ENCODE measurements at places on chromosomes 16 and 17.
A peak's percentile ranks its signal among the peaks of the same experiment; 100 is the strongest.

DNA sequence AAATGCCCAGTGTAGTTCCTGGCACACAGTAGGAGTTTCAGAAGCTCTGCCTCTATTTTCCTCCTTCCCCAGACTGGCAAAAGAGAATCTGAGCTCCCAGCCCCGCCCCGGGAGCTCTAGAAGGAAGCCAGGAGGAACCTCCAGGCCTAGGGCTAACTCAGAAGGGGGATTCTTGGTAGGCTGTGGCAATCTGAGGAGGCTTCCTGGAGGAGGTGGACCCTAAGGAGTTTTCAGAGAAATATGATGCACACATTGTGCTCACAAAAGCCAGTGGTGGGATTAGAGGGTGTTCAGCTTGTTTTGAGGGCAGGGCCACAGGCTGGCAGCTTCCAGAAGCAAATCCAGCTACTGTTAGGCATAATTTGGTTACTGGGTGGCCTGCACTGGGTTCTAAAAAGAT lies 10.0 kb downstream of the ADGRG1 start:
- DNase-seq = no peak

DNA sequence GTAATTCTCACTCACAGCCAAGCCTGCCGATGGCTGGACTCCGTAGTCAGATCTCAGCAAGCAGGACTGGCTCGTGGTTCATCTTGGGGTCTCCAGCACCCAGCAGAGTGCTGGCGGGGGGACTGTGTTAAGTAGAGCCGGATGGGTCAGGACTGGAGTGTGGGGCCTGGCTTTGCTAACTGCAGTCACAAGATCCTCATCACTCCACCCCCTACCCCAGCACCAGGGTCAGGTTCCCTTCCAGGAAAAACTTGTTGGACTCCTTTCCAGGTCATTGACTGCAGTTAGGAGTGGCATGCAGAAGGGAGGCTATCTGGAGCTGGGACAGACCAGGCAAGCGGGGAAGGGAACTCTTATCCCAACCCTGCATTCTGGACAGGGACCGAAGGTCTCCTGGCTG lies 6.0 kb downstream of the CIITA start:
- no peak for DNase-seq

DNA sequence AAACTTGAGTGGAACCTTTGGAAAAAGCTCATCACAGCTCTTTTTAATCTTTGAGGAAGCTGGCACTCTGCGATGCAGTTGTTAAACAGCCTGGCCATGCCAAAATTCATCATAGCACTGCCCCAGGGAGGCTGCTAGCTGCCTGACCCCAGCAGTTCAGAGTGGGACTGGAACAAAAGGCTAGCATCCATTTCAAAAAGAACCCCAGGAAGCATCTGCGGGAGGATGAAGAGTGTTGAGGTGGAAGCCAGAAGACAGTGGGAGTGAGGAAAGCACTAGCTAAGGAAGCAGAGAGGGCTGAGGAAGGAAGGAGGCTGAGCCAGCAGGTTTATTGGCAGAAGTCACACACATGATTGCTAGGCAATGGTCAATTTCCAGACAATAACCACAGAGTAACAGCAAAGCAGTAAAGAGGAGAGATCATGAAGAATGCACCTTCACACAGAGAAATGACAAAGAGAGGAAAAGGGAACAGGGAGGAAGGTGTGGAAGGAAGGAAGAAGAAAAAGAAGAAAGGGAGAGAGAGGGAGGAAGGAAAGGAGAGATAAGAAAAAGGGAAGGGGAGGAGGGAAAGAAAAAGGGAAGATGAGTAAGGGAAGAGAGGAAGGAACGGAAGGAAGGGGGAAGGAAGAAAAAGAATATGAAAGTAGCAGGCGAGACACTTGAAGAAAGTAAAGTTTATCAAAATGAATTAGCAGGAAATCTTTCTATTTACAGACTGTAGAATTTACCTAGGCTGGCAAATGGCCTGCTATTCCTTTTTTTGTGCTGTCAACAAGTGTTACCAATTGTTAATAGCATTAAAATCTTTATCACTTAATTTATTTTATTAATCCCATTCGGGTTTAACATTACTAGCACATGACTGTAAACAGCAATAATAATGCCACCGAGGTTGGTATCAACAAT lies 270.0 kb upstream of the PSMD7 start:
- DNase-seq = no peak

DNA sequence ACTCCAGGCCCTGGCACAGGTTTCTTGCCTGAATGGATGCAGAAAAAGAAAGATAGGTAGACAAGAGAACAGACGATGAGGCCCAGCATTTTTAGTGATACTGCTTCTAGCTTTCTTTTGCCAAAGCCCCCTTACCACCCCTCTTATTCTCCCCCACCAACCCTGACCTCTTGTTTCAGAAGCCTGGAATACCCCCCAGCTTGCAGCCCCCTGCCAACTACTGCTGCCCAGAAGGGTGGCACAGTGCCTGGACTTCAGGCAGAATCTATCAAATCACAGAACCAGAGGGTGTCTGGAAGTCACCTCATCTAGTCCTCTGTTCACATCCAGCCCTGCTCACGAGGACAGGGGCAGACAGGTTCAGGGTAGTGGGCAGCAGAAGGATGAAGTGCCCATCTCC lies 35.6 kb downstream of the NEUROD2 start:
- DNase-seq = no peak

GRCh38 chr16:51813609-51814008 lies 662.5 kb upstream of the SALL1 start:
- no peak for DNase-seq

GRCh38 chr17:61387011-61387410 lies 12.6 kb upstream of the TBX2 start:
- DNase-seq = no peak

- no peak for DNase-seq
Measured at GRCh38 chr17:79109584-79109983, 35.0 kb downstream of the ENGASE start.

GRCh38 chr16:49969091-49970030 lies 55.7 kb upstream of the CNEP1R1 start:
- no peak for DNase-seq

- no peak for DNase-seq
Measured at GRCh38 chr17:4747847-4748246, 8.1 kb upstream of the CXCL16 start.

GRCh38 chr17:16304830-16305229 lies 48.4 kb downstream of the CENPV start:
- peak; percentile 45 for DNase-seq

GRCh38 chr16:12336141-12336540 lies 359.6 kb downstream of the SNX29 start:
- no peak for DNase-seq

DNA sequence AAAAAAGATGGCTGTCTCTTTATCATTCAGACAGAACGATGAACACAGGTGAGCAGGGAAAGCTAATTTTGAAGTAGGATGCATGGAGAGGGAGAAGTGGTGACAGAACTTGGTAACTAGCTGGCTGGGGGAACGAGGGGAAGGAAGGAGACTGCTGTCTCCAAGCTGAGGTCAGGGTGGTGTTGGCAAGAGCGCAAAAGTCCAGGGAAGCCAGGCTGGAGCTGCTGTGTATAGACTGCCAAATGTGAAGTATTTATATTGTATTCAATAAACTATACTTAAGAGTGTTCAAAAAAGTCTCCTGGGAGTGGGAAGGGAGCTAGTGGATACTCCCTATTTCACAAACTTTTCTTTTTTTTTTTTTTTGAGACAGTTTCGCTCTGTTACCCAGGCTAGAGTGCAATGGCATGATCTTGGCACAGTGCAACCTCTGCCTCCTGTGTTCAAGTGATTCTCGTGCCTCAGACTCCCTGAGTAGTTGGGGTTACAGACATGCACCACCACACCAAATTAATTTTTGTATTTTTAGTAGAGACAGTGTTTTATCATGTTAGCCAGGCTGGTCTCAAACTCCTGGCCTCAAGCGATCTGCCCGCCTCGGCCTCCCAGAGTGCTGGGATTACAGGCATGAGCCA lies 8.2 kb downstream of the TMEM106A start:
- no peak for DNase-seq

GRCh38 chr16:65083164-65083857 lies 38.6 kb downstream of the CDH11 start:
- peak; percentile 36 for DNase-seq

DNA sequence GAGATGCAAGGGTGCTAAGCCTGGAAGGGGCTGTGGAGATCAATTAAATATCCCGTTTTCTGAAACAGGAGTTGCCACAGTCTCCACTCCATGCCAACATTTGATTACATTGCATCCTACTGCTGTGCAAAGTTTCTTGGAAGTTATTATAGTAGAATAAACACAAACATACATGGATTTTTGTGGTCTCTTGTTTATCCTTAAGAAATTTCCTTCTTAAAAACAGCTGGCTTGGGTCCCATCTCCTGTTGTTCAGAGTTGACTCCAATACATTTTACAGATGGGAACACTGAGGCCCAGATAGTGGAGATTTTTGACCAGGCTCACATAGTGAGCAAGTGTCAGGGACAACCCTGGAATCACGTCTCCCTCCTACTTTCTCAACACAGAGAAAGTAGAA lies 124.0 kb upstream of the ADAMTS18 start:
- no peak for DNase-seq

DNA sequence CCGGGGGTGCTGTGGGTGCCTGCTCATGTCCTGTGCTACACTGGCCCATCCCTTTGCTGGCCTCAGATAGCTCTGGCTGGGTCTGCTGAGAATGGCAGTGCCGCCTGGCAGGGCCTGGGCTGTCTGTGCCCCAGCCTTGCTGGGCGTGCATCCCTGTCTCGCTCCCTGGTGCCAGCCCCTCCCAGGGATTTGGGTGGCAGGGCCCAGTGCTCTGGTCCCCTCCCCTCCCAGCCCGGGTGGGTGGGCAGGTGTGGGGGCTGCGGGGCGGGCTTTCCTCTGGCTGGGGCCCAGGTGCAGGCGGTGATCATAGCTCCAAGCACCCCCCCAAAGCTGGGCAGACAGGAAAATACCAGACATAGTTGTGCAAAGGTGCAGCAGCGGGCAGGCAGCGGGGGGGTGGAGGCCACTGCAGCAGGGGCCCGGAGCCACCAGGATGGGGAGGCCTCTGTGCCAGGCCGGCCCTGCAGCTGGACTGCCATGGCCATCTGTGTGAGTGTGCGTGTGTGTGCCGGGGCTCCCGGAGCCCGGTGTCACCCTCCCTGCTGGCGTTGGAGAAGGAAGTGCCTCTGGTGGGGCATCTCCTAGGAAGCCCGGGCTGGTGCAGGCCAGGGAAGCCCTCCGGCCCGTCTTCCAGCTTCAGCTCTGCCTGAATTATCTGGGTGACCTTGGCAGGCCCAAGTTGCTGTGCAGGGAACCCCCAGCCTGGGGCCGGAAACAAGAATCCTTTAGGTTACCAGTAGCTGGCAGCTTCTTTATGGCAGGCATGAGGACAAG lies 7.4 kb downstream of the GLIS2 start:
- DNase-seq = no peak

- DNase-seq = peak; percentile 58
Measured at GRCh38 chr16:84544031-84544773, 39.7 kb upstream of the MEAK7 start.

GRCh38 chr16:5054876-5055865 lies 10.6 kb downstream of the C16orf89 start:
- no peak for DNase-seq

GRCh38 chr16:30115238-30115637 lies 1.9 kb upstream of the GDPD3 start:
- no peak for DNase-seq

DNA sequence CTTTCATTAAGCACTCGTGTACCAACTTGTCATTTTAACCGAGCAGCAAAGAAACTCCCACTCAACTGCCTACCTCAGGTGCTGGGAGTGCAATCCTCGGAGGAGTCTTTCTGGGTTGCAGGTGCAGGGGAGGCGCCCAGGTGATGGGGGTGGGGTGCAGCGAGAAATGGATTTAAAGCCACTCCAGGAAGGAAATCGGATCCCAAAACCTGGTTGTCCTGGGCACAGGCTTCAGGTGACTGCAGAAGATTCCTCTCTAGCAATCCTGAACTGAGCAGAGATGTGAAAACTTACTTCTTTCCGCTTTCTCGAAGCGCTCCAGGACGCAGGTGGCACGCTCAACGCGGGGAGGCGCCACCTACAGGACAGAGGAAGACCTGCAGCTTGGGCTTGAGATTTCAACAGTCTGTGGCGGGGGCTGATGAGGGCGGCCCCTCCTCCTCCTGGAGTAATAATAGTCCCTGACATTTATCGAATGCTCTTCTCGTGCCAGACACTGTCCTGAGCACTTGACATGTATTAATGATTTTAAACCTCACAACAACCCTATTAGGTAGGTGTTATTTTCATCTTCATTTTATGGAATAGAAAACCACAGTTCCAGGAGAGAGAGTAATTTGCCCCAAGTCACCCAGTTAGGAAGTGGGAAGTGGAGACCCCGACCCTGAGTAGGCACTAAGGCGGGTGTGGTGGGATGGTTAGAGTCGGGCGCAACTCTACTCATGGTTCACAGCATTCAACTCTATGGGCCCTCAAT lies 27.2 kb upstream of the SKAP1 start:
- DNase-seq = peak; percentile 48

DNA sequence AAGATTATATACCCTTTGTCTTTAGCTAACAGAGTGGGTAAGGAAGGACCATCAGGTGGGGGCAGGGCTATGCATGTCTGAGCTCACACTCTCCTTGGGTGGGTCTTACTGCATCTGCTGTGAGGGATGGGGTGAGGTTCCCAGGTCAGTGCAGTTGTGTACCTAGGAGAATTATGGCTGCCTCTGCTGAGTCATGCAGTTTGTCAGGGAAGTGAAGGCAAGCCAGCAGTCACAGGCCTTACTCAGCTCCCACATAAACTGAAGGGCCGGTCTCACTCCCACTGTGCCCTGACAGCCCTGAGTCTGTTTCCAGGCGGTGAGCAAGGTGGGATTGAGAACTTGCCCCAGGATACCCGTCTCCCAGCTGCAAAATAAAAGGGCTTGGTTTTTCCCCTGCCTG lies 328.6 kb downstream of the MAP2K6 start:
- no peak for DNase-seq

- DNase-seq = peak; percentile 49
Measured at GRCh38 chr17:81173762-81174155, 7.7 kb upstream of the AATK start.

DNA sequence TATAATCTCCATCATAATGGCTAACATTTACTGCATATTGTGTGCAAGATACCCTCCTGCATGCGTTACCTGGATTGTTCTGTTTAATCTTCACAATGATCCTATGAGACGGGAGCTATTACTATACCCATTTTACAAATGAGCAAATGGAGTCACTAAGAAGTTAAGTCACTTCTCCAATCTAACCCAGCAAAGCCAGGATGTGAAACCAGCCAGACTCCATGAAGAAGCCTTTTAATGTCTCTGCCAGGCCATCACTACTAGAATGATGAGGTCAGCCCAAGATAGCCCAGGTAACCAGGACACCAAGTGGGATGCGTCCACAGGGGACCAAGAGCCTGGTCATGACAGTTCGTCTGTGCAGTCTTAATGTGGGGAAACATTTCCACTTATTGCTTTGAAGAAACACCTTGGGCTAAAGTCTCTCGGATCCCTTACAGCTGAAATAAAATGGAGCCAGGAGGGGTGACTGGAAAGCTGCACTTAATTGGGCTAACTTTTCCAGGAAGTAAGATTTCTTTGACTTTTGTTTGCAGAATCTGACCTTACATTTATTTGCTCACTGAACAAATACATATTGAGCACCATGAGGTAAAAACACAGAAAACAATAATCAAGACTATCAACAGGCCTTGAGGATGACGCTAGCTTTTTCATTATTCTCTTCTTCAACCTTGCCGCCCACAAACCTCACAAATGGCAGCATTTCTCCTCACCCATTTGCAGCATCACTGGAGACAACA lies 926 bp upstream of the SHCBP1 start:
- no peak for DNase-seq
